HS-5 (cell line): ENCODE measurements at places on chromosomes 12 and 14.
A peak's percentile ranks its signal among the peaks of the same experiment; 100 is the strongest.

- DNase-seq: no peak
Observed at GRCh38 chr14:101469382-101470247, 91.7 kb upstream of the DIO3 start.

DNA sequence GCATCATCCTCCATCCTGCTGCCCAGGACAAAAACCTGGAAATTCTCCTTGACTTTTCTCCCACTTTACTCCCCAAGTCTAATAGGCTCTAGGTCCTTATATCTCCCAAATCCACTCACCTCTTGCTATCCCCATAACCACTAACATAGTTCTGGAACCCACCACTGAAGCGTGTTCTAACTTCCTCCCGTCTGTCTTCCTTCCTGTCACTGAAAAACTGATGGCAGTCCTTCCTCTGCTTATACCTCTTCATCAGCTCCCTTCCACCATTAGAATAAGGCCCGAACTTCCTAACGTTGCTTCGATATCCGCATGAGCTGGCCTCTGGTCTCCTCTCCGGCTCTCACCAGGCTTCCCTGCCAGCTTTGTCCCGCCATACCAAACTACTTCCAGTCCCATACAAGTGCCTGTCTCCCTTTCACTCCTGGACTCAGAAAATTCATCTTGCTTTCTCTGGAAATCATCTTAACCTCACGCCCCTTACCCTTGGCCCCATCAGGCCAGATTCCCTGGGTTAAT, 63.0 kb upstream of the BCL2L14 start:
- DNase-seq: no peak

DNA sequence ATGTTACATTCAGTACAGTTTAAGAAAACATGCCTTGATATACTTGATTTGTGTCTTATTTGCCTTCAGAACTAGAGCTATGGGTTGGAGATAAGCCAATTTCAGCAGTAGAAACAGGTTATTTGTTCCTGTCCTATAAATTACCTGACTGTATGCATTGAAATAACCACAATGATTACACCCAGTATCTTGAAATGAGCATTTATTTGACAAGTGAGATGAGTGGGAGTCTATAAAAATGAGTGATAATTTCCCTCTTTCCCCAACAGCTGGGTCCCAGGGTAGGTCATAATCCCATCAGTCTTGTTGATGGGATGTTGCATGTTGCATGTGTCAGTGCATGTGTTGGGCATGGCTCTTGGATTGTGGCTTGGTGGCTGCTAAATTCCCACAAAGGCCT, 3.7 kb downstream of the TAS2R42 start:
- no peak for DNase-seq

GRCh38 chr14:58571769-58572472, 65.8 kb upstream of the DACT1 start:
- peak; percentile 32 for DNase-seq

GRCh38 chr12:109863847-109864712, 16.3 kb downstream of the GLTP start:
- no peak for DNase-seq

- no peak for DNase-seq
Observed at GRCh38 chr12:108299516-108299915, 39.6 kb downstream of the CMKLR1 start.

DNA sequence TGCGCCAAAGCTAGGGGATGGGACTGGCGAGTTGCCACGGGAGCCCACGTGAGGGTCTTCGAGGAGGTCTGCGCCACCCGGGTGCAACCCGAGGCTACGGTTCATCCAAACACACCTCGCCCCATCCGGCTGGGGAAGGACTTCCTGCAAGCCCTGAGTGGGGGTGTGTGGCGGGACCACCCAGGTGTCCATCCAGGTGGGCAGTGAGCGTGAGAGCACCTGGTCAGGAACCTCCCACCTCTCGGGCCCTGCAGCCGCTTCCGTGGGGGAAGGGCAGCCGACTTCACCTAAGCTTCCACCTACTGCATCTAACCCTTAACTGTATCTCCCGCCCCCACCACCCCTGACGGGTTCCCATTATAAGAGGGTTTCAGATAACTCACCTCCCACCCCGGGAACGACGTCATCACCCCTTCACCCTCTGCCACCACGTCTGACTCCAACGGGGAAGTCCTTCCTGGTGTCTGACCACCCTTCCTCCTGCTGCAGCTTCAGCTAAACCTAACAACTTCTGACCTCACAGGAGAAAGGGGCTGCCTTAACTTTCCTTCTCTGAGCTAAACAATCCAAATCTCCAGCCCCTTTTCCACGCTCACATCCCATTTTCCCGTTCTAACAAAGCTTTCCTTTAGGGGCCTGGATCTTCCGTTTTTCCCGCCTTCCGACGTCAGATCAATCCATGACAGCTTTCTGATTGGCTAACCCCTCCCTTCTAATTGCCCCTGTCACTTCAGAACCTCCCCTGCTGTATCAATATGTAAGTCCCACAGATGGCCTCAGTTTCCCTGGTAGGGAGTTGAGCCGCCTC, 27.4 kb upstream of the SMUG1 start:
- no peak for DNase-seq

DNA sequence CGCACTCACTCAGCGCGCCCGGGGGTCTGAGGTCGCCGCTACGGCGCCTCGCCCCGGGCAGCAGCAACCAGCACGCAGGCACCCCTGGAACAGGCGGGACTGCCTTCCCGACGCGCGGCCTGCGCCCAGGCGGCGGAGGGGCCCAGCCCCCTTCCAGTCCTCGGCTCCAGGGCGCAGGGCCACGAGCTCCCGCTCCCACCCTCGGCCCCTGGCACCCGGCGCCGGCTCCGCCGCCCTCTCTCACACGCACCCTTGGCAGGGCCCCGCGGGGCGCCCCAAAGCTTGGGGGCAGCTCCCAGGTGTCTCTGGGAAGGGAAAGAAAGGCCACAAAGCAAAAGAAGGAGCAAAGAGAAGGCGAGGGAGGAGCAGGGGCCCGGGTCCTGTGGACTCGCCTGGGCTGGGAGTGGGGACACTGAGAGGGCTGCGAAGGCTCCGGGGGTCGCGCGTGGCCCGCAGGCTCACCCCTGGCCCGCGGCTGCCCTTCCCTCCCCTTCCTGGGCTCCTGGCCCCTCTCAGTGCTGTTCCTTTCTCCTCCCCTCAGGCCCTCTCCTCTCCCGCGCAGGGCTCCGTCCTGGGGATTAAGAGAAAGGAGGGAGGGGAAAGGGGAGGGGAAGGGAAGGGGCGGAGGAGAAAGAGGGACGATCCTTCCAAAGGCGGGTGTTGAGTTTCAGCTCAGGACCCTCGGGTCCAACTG, 907 bp upstream of the EFS start:
- no peak for DNase-seq

DNA sequence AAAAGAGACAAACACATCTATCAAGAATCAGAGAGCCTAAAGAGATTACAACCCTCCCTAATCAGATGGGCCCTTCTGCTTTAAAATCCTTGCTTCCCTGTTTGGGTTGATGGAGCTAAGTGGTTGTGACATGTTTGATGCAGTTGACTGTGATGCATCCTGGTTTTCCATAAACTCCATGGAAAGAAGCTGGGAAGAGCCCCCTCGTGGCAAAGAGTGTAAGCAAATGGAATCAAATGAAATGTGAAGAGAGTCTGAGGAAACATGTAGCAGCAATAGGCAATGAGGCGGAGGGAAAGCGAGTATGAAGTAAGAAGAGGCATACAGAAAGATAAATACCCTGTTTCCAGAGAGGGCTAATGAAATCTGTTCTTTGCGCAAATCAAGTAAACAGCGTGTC, 70.4 kb upstream of the SLCO1C1 start:
- no peak for DNase-seq

DNA sequence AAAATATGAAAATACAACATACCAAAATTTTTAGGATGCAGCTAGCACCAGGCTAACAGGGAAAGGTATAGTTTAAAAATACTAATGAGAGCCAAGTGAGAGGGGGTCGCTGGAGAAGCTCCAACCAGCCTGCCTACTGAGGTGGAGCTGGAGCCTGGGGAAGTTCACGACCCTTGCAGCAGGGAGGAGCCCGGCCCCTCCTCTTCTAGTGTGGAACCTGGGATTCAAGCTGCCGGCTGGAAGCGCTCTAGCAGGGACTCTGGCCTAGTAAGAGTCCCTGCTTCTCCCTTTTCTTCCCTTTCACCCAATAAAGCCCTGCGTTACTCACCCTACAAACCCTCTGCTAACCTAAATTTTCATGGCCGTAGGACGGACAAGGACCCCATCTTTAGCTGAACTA, 5.0 kb upstream of the KCNK13 start:
- DNase-seq: no peak
